ENCODE measurements at places on chromosomes 5 and 9. TPM values are rescaled to one million over a fixed set of nuclear protein-coding genes. Genes with fewer than 3 reads are reported as not detected.

Gene SMU1
- total RNA-seq = 16.1 TPM

Gene JAKMIP2
- total RNA-seq = 14.1 TPM

Gene PROB1
- 1.5 TPM for total RNA-seq

Gene AQP7
- total RNA-seq = not detected

Gene PCDHA4
- under 0.01 TPM for total RNA-seq

Gene C9orf153
- not detected for total RNA-seq

Gene RASGEF1C
- total RNA-seq = not detected

Gene OR1Q1
- not detected for total RNA-seq

Gene FOXI1
- total RNA-seq = not detected

Gene UBE2QL1
- not detected for total RNA-seq

Gene GAS1
- total RNA-seq = 16.1 TPM

Gene AMBP
- total RNA-seq = not detected

Gene IL9
- total RNA-seq = not detected

Gene EEIG1
- 3.0 TPM for total RNA-seq

Gene SMIM32
- not detected for total RNA-seq

Gene PRKACG
- not detected for total RNA-seq

Gene PLAC8L1
- not detected for total RNA-seq

Gene REEP5
- 43.1 TPM for total RNA-seq

Gene MBLAC2
- 3.3 TPM for total RNA-seq

Gene TMEM232
- 0.45 TPM for total RNA-seq

Gene GABRA6
- not detected for total RNA-seq

Gene PRR7
- total RNA-seq = 21.5 TPM

Gene ADAMTS16
- total RNA-seq = 0.30 TPM

Gene CEMIP2
- 47.4 TPM for total RNA-seq

Gene HK3
- total RNA-seq = not detected

Gene PCDHB11
- total RNA-seq = under 0.01 TPM

Gene PTPN3
- 1.6 TPM for total RNA-seq

Gene COL5A1
- 74.3 TPM for total RNA-seq

Gene MTAP
- total RNA-seq = 24.2 TPM

Gene MYMK
- total RNA-seq = not detected

All from bronchus fibroblast of lung (primary cell).